ENCODE measurements at places on chromosomes 12 and 14.

GRCh38 chr12:28026701-28027100 lies 54.2 kb upstream of the PTHLH start:
- DNase-seq: no peak

DNA sequence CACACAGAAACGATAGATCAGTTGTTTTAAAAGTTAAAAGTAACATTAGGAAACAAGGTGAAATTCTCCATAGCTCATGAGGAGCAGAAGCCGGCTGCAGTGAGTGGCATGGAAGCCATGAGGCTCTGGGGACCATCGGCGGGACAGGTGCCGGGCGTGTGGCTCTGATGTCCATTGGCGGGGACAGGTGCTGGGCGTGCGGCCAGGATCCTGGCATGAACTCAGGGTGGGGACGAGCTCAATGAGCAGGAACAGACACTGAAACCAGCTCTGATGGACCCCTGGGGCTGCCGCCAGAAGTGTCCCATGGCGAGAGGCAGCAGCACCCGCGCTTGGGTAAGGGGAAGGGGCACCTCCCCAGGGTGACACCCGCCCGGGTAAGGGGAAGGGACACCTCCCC lies 75.1 kb downstream of the NOC4L start:
- DNase-seq: no peak

GRCh38 chr12:105040476-105040875 lies 43.8 kb downstream of the ALDH1L2 start:
- no peak for DNase-seq

GRCh38 chr14:30227876-30228275 lies 300.2 kb upstream of the PRKD1 start:
- no peak for DNase-seq

GRCh38 chr14:104794993-104795780 lies at the start of gene AKT1:
AKT1 (minus strand) TSS chr14:104795748; CDS start chr14:104792643, 3,105 bp downstream.
- no peak for DNase-seq

GRCh38 chr12:132006056-132006680 lies 56.4 kb downstream of the EP400 start:
- no peak for DNase-seq

DNA sequence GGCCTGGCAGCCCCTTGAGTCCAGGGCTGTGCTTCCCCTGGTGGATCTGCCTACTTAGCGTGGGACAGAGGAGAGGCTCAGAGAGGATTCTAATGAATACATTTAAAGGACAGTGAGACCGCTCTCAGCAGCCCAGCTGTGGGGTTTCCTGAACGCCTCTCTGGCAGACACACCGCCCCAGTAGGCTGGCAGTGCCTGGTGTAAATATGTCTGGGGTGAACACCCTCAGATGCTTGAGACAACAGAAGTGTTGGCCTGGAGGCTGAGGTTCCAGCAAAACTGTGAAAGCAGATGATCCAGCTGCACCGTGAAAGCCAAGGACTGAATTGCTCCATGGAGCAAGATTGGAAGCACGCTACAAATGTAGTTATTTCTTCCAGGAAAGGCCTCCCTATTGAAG lies 55.1 kb downstream of the LRRC74A start:
- no peak for DNase-seq

- no peak for DNase-seq
These were observed 16.5 kb downstream of the JAG2 start for GRCh38 chr14:105151838-105152793.

- no peak for DNase-seq
These were observed 23.6 kb upstream of the TMEM260 start for GRCh38 chr14:56555921-56556570.

DNA sequence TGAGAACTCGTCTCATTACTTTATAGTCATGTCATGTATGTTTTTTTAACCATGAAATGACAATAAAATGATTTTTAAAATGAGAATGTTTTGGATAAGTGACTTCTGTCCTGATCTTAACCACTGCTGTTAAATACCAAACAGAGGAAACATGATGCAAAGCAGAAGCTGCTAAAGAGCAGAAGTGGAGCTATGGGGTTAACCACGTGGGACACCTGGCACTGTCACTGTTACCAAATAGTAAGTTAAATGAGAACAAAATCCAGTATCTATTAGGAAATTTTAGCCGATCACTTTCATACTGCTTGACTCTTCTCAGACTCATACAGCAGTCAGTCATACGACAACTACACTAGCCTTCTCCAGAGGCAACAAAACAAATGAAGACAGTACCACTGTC lies 82.4 kb downstream of the SCAF11 start:
- no peak for DNase-seq

DNA sequence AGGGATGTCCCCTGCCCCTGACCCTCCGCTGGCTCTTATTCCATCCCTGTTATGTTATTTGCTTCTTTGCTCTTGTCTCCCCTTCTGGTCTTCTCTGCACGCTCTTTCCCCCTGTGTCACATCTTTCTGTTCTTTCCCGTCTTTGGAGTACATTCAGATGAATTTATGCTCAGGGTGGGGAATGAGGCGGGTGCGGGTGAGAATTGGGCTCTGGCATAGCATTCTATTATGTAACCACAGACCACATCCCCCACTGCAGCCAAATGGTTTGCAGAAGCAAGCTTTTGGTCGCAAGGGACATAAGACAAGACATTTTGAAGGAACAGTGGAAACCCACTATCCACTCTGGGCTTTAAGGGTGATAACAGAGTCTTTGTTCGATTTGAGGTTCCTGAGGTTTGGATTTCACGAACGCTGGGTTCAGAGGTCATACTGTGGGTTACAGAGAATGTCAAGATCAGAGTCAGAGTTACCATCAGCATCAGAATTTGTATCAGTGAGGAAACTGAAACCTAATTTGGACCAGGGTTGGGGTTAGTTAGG lies 3.8 kb downstream of the ENDOU start:
- DNase-seq: no peak

GRCh38 chr12:130521375-130522124 lies 183.9 kb downstream of the PIWIL1 start:
- DNase-seq: no peak

GRCh38 chr12:64627771-64628170 lies 17.5 kb downstream of the RASSF3 start:
- no peak for DNase-seq

DNA sequence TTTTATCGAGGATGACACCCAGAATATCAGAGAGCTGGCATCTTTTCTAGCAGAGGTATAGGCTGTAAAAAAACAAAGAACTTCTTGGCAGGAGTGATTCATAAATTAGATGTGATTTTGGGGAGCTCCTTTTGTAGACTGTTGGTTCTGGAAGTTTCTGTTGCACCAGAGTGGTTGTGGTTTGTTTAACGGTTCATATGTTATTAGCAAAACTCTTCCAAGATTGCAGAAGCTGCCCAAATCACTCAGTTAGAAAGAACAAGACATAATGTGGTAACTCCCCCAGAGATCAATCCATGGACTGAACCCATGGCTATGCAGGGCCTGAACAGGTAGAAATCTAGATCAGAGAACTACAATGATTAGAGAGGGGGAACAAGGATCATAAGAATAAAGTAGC lies 6.7 kb upstream of the RNASE10 start:
- no peak for DNase-seq

GRCh38 chr12:52613384-52614030 lies 4.9 kb downstream of the KRT73 start:
- no peak for DNase-seq

GRCh38 chr14:75926431-75927115 lies 55.2 kb downstream of the TGFB3 start:
- no peak for DNase-seq

DNA sequence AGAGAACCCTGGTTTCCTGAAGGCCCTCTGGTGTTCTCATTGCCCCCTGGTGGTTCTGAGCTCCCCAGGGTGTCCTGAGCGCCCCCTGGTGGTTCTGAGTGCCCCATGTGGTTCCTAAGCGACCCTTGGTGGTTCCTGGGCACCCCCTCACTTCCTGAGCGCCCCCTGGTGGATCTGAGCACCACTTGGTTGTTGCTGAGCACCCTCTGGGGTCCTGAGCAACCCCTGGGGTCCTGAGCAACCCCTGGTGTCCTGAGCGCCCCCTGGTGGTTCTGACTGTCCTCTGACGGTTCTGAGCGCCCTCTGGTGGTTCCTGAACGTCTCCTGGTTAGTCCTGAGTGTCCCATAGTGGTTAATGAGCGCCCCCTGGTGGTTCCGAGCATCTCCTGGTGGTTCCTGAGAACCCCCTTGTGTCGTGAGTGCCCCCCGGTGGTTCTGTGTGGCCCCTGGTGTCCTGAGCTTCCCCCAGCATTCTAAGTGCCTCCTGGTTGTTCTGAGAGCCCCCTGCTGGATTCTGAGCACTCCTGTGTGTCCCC lies 568.3 kb downstream of the TMEM121 start:
- DNase-seq: no peak

DNA sequence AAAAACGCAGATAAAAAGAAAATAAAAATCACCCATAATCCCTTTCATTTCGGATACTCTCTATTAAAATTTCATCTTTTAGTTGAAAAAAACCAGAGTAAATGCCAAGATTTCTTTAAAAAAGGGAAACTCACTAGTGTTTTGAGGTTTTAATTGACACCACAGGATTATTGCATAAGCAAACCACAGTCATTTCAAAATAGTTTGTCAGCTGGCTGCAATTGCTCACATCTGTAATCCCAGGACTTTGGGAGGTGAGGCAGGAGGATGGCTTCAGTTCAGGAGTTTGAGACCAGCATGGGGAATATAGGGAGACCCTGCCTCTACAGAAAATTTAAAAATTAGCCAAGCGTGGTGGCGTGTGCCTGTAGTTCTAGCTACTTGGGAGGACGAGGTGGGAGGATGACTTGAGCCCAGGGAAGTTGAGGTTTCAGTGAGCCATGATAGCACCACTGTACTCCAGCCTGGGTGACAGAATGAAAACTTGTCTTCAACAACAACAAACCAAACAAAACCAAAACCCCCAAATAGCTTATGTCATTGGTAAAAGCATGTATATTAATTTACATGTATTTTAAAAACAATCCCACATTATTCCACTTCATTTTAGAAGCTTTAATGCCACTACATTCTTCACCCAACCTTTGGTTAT lies 48.8 kb downstream of the SYNE2 start:
- DNase-seq: no peak

DNA sequence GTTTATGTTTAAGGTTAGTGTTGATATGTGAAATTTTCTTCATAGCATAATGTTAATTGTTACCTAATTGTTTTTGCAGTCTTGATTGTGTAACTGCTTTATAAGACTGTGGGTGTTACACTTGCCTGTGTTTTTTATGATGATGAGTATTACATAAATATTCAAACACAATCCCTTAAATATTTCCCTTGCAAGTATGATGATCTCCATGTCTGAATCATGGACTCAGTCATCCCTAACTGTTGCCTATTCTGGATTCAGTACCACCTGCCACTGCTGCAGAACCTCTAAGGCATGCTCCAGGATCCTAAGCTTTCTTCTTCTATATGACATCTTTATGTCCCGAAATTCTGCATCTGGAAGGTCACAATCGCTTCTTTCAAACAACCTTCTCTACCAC lies 246.3 kb upstream of the CLEC14A start:
- no peak for DNase-seq
